ENCODE measurements at places on chromosomes 5 and 9. TPM values are rescaled to one million over a fixed set of nuclear protein-coding genes. Genes with fewer than 3 reads are reported as not detected.

- DNase-seq, result no peak
These were observed 410.2 kb upstream of the IRX2 start for GRCh38 chr5:3161672-3162071.

DRD1 gene
- not detected for total RNA-seq

DNA sequence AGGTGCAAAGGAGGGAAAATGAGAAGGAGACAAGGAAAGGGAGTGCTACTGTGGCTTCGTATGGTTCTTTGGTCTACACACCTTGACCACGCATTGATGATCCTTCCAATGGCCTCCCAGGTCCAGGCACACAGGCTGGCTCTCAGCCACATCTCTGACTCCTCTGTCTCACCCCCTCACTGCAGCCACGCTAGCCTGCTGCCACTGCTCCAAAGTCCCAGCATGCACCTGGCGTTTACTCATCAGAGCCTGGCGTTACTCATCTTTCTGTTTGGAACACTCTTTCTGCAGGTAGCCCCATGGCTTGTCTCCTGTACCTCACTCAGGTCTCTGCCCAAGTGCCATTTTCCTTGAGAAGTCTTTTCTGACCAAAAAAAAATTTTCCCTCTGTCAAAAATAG, 195.5 kb downstream of the SNCAIP start:
- no peak for DNase-seq

GRCh38 chr5:130526708-130527107, 622.4 kb downstream of the CHSY3 start:
- DNase-seq, result no peak

PPP3R2 gene
- total RNA-seq, result not detected

DNA sequence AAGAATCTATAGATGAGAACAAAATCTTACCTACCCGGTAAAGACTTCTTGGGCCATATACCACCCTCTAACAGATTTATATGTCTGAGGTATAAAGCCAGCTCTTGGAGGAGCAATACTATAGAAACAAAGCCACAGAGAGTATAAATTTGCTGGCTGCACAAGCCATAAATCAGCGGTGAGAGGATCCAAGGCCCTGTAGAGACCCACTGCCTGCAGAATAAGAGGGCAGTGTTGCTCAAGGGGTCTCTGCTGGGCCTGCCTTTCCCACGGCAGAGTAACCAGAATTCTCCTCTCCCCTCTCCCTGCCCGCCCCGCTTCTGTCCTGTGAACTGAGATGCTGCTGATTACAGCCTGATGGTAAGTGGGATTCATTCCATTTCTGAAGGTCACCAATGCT, 89.2 kb downstream of the NDFIP1 start:
- DNase-seq, result no peak

GRCh38 chr5:26329562-26330189, 708.7 kb downstream of the CDH9 start:
- no peak for DNase-seq

DNA sequence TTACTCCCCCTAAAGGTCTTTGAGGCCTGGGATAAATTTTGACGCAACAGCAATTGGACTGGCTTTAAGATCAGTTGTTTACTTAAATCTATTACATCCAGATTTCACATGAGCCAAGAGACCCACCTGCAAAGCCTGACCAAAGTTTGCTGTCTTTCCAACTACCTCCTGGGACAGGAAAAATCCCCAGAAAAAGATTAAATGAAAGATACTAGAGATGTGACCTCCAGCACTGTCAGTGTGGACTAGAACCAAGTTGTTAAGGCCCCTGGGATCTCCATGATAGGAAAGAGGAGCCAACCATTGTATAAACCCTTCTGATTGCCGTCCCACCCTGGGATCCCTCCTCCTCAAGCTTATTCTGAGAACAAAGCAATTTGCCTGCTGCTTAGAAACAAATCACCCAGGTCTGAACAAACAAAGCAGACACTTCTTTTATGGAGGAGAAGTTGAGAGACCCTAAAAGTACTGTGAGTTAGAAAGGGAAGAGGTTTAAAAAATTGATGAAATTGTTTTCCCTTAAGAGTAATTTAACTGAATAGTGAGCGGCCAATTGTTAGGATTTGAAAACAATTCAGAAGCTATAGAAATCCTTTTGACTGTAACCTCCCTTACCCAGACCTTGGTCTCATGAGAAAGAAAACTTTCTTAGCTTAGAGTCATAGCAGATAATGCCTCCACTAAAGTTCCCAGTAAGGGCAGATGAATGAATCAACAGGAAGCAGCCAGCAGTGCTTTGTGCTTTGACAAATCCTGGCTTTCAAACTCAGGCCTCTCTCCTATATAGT, 255.2 kb downstream of the TMEM167A start:
- no peak for DNase-seq

Data from CD8-positive, alpha-beta T cell (primary cell).